Activated T-helper 1 cell treated with anti-CD3 and anti-CD28 coated beads, Interleukin-12 subunit alpha, Interleukin-12 subunit beta, Interleukin-2, Interleukin-4 antibody, amounts not matched to agents 30 ng/mL and 10 ng/mL and 1 ng/mL, durations not matched to agents 14 hours and 24 hours and 36 hours (primary cell): ENCODE measurements at places on chromosomes 7 and 10.

DNA sequence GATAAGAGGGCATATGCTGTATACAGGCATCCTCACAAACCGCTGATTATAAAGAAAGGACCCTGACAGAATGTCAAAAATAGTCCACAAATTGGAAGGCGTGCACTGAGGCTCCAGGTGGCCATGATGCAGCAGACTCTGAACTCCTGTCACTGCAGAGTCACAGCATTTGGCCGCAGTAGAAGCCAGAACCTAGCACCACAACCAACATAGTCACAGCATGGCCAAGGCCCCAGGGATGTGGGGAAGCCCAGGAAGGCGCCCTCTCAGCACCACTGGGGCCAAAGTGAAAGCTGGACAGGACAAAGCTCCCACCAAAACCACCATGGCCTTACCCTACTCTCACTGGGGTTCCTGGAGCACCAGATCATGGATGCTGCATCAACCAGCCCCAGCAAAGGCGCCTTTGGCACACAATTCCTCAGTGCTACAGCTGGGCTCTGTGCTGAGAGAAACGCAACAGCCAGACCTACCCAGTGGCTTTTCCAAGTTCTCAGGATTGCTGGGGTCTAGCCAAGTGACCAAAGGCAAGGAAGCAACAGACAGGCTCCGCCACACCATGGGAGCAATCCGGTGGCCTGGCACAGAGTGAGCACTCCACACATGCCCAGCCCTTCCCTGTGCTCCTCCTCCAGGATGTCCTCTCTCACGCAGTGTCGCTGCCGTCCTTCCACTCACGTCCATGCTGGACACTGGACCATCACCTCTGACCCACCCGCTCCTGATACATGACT is 60.2 kb downstream of the STK17A start:
- DNase-seq: no peak

DNA sequence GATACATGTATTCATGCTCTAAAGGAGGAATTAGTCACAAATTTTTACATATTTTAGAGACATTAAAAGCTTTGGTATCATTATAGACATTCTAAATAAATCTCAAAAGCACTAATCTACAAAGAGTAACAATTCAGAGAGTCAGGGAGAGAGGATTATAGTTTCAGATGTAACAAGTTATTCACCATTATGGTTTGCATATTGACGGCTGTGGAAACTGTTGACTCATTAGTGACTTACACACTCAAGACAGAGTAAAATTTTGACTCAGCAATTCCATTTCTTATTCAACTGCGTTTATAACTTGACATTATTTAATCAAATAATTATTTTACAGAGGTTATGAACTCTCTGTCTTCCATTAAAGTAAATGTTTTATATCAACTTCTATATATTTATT is 95.4 kb upstream of the SEMA3C start:
- no peak for DNase-seq

DNA sequence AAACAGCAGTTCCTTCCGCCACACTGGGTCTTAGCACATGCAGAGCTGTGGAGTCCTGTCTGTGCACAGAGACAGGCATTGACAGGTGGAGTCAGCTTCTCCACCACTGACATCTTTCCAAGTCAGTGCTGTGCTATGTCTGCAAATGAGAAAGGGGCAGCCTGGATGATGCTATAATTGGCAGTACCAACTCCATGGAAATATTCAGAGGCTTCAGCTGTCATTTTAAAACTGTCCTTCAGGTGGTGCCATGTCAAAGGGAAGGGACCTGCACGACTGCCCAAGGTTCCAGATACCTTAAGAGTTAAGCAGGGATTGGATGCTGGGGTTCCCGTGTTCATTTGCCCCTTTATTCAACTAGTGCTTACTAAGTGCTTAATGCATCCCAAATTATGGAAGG is 258.0 kb upstream of the PRKCQ start:
- no peak for DNase-seq

DNA sequence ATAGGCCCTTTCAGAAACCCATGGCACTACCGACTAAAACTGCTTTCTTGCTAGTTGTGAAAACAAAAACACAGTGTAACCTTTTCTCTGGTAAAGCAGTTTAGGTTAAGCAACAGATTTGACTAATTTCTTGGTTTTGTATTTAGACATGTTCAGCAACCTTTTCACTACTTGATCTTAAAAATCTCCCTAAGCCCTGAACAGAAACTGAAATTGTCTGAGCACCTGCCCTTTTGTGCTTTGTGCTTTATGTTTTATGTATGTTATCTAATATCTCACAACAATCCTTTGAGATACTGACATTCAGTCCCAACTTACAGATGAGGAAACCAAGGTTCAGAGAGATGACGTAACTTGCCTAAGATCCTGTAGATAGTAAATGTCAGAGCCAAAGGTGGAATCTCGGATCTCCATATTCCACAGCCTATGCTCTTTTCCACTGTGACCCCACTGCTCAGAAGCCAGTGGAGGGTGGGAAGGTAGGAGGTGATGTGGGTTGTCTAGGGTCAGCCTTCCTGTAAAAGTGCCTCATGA is 146.6 kb downstream of the LCOR start:
- no peak for DNase-seq

- DNase-seq: no peak
These were observed 6.5 kb downstream of the TAS2R60 start for GRCh38 chr7:143449793-143450192.

DNA sequence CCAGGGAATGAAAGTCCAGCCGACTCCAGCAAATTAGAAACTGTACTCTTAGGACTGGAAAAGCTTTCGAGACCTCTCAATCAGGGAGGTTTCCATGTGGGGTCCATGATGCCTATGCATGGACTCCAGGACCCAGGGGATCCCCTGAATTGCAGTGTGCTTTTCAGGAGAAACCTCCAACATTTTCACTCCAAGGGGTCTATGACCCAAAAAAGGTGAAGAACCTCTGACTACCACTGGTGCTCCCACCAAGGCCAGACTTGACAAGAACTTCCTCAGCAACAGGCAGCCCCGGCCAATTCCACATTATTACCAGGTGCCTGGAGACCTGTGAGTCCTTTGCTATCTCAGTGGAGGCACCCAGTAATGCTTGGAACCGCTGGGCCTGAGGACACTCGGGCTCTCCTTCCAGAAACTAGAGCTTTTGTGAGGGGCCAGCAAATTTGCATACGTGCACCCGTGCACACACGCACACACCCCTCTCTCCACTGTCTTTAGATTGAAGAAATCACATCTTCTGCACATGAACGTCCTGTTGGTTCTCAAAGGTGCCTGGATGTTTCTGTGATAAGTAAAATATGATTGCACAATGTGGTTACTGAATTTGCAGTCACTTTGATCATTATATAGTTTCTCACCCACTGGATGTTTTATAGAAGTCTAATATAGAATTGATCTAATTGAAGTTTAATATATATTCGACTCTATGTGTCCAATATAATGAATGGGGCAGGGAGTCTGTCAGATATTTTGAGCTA is 54.7 kb downstream of the SYPL1 start:
- no peak for DNase-seq

DNA sequence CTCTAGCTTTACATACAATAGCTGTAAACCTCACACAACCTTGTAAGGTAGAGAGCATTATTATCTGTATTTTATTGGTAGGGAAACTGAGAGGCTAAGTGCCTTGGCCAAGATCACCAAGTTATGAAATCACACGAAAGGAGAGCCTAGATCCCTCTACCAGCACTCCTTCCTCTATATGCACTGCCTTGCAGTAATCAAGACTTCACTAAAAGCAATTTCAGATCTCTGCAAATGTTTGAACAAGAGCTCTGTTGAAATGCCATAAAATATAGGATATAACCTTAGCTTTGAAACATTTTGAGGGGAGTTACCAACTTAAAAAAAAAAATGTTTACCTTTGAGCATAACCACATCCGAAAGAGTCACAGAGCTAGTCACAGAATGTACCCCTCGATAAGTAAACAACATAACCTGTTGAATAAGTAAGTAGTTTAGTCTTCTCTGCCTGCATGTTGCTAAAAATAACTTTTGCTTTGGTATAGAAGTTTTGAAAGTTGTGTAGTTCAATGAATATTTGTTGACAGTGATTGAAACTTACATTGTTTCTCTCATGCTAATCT is 709.4 kb downstream of the AUTS2 start:
- DNase-seq: no peak

DNA sequence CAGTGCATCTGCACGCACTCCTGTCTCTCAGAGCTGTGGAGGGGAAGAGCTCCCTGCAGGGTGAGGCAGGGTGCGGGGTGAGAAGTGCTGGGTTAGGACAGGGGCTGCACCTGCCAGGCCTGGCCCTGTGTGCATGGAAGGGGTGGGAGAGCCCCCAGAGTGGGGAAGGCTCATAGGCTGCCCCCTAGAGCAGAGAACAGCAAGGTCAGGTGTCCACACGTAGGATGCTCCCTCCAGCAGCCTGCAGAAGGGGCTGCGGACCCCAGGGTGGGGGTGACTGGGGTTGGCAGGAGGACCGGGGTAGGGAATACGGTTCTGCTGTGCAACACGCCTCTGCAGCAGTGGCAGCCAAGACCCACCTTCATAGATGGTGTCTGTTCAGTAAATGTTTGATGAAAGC is 208.6 kb downstream of the PTPRN2 start:
- no peak for DNase-seq

GRCh38 chr7:65285906-65286864 is 87.5 kb upstream of the ZNF92 start:
- no peak for DNase-seq

- DNase-seq: no peak
These were observed 829.0 kb downstream of the TNS3 start for GRCh38 chr7:46752881-46753366.

- DNase-seq: no peak
These were observed 182.4 kb downstream of the DOCK4 start for GRCh38 chr7:112023786-112024185.

- DNase-seq: no peak
These were observed 67.4 kb downstream of the FOXP2 start for GRCh38 chr7:114481999-114482398.

- no peak for DNase-seq
These were observed 1.2 kb upstream of the LRMDA start for GRCh38 chr10:75430000-75430763.

DNA sequence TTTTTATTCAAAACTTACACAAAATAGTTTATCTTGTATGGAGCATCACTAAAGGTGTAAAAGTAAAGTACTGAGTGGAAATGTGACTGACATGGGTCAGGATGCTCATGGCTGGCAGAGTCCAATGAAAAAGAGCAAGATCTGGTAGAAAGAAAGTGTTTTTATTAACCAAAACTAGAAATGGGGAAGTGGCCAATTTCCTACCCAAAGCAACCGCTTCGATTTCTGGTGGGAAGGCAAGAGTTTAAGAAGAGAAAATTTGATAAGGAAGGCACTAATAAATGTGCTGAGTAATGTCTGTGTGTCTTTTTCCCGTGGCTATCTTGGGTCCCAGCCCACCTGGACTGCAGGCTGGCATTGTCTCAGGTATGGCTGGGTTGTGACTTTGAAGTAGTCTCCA is 277.7 kb downstream of the ANKRD7 start:
- no peak for DNase-seq

- DNase-seq: no peak
These were observed 292.4 kb upstream of the KLF14 start for GRCh38 chr7:131026297-131027000.

DNA sequence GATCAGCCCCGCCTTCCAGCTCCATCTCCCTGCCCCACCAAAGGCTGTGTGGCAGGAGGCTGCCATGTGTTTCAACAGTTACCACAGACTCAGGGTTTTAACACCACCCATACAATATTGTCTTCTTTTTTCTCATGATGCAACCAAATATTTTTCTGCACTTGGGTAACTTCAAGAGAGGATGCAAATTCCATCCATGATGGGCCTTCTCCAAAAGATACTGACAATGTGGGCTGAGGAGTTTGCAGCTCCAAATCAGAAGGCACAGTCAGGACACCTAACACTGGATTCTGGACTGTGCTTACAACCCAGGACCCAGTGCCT is 347.9 kb downstream of the GRID1 start:
- DNase-seq: no peak

DNA sequence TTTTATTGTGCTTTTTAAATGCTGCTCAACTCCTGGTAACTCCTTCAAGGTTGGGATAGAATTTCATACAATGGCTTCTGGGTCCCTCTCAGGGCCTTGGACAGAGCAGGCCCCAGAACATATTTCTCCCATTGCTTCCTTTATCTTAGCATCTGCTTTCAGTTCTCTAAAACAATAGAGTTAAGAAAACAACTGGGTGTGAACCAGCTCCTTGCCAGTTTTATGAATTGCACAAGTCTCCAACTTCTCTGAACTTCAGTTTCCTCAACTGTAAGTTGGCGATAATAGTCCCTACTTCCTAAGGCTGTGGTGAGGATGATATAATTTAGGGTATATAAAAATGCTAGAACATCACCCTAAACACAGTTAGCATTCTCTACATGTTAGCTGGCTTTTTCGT is 77.0 kb upstream of the INHBA start:
- DNase-seq: no peak

DNA sequence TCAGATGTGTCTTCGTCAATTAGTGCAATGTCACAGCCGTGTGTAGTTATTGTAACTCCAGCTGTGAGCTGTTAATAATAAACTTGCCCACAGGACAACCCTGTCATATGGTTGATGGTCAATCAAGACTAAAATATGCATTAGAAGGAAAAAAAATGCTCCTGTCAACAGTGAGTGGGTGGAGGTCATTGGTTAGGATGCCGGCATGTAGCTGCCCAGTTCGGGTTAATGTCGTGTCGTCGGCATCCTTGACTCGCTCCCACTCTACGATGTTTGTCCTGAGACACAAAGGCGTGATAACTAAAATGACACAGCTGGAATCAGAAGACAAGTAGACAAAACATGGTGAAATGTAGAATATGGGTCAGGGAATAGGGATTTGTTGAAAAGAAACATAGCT is 442.8 kb upstream of the NPVF start:
- DNase-seq: no peak

DNA sequence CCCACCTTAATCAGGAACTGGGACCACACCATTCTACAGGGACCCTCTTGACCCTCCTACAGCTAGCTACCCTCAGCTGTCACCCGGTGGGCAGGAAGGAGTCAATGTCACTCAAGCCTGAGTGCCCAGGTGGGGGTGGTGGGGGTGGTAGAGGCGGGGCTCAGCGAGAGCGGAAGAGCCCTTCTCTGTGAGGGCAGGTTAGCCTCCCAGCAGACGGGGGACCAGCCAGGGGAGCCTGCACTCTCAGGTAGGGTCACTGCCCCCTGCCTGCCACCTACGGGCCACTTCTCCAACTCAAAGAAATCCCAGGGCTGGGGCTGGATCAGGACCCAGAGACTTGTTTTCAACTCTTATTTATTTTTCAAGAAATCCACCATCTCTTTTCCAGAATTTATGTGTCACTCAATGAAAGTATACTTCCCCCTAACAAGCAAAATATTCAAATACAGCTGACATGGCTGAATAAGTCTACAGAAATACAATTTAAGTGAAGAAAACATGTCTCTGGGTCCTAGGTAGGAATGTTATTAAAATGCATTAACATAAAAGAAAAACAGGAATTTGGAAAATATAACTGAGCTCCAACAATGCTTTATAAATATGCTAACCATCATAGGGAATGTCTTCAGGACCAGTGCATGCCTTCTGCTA is 63.4 kb upstream of the DDC start:
- no peak for DNase-seq

- DNase-seq: no peak
These were observed 244.9 kb downstream of the SKAP2 start for GRCh38 chr7:26619348-26619984.

GRCh38 chr7:2478800-2479199 is 2.6 kb upstream of the GRIFIN start:
- no peak for DNase-seq

GRCh38 chr10:100812978-100813377 is 67.6 kb downstream of the PAX2 start:
- DNase-seq: no peak

- DNase-seq: no peak
These were observed 970.9 kb upstream of the LRRN3 start for GRCh38 chr7:110119883-110120581.
